Stimulated activated CD4-positive, alpha-beta T cell treated with anti-CD3 and anti-CD28 coated beads, Interleukin-15, amount 100 ng/mL, for 1 hour (primary cell): ENCODE measurements at places on chromosomes 6 and 20.

DNA sequence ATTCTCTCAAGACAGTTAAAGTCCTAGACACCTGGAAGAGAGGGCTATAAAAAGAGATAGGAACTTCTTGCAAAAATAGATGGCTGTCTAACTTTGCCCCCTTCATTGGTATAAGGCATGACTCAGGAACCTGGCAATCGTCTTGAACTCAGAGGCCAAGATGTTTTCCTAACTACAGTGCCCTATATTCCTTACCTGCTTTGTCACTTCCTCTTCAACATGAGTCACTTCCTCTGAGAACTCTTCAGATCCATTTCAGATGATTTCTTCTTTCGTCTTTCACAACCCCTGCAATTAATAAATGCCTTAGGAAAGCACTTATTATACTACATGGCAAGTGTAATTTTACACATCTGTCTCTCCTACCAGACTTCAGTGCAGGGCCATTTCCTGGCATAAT lies 83.5 kb downstream of the HAO1 start:
- no peak for DNase-seq

GRCh38 chr6:105688573-105688972 lies 285.7 kb upstream of the PREP start:
- no peak for DNase-seq

DNA sequence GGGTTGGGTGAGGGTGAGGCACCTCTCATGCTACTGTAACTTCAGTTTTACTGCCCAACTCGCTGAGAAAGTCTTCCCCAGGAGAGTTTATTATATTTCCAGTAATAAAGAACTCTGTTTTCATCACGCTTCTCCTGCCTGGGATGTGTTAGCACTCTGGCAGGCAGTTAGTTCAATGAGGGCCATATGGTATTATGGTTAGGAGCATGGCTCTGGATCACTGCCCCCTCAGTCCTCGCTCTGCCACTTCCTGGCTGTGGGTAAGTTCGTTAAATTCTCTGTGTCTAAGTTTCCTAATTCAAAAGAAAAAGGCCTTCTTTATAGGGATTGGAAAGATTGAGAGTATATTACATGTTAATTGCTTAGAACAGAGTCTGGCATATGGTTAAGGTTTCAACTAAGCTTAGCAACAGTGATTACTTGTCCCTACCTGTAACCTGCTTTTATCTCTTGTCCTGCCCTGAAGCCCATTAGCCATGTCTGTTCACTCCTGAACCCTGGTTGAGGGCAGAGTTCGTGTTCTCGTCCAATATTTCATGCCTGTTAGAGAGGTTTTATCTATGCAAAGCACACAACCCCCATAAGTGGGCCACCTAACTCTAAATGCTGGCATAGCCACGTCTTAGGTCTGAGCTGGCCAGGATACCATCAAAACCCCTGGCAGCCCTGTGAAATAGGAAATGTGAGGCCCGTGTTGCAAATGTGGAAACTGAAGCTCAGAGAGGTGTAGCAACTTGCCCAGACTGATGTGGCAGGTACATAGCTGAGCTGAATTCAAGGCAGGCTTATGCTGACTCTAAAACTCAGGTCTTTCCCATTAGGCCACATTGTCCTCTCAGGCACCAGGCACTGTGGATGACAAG lies 342.5 kb upstream of the JARID2 start:
- no peak for DNase-seq

DNA sequence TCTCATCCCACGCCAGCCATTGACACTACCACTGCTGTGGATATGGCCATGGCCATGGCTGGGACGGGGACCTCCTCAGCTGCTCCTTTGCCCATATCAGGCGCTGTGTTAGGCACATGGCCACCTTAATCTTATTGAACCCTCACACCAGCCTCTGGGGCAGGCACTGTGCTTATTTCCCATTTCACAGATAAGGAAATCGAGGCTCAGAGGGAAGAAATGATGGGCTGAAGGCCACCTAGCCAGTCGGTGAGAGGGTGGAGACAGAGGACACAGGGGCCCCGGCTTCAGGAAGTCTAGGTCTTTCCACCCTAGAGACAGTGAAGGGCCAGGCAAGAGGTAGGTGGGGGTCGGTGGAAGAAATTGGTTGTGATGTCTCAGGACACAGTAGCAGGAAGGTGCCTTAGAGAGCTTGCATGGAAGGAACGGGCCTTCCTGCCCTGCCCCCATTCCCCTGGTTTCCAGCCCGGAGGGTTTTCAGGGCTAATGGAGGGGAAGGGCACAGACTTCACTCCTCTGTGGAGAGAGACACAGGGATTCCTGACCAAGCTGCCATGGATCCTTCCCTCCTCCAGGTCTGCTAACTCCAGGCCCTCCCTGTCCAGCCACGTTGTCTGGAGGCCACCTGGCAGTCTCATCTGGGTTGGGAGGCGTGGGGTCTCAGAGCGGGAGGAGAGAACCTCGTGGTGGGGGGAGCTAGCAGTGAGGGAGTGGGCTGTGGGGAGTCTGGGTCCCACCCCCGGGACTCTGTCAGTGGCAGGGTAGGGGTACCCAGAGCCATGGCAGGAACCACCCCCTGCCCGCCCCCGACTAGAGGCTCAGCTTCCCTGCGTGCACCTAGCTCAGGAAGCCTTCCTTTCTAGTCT lies 120.4 kb downstream of the VEGFA start:
- no peak for DNase-seq

GRCh38 chr20:41432746-41433145 lies 66.1 kb upstream of the EMILIN3 start:
- no peak for DNase-seq

- DNase-seq, result no peak
Measured at GRCh38 chr20:62186887-62187866, 4.3 kb downstream of the MTG2 start.

- no peak for DNase-seq
Measured at GRCh38 chr6:97816526-97816925, 533.5 kb upstream of the MMS22L start.

DNA sequence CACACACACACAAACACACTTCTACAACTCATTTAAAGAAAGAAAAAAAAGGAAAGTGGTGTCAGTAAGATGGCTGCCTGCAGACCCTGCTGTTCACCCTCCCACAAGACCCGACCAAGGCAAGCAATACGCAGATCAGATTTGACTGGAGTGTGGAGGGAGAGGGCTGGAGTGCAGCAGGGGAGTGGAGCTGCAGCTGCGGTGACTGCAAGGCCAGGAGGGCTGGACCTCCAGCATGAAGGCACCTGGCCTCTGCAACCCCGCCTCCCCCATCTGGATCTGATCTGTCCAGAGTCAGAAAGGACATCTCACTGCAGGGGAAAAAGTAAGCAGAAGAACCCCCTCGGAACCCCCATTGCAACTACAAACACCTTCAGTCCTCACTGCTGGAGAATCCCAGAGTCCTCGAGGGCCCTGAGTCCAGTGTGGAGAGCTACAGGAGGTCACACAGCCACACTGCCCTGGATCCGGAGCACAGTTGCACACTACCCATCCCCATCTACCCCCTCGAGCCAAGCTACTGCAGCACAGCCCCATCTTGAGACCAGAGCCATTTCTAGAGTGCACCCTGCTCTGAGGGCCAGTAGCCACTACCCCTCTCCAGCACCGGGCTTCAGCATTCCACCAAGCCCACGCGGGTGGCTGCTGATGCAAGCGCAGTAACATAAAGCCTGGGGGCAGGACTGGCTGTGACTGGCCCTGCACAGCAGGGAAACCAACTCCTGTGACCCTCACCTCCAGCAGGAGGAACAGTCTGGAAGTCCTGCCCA lies 41.9 kb upstream of the SRSF6 start:
- no peak for DNase-seq

- DNase-seq, result no peak
Measured at GRCh38 chr6:144824018-144824417, 538.9 kb downstream of the UTRN start.

DNA sequence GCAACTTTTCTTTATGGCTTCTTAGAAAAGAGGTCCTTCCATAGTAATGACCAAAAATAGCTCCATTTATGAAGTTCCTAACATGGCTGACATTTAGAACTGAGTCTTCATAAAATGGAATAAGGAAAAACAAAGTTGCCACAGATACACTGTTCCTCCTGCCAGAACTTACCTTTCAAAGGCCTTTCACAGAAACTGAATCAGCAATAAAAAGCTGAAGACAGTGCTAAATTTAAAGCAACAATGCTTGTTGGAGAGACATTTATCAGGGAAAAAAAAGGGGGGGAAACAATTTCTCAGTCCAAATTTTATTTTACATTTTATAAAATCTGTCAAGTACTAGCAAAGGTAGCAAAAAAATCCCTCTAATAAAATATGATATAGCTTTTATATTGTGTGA lies 17.3 kb downstream of the DEK start:
- DNase-seq, result no peak

DNA sequence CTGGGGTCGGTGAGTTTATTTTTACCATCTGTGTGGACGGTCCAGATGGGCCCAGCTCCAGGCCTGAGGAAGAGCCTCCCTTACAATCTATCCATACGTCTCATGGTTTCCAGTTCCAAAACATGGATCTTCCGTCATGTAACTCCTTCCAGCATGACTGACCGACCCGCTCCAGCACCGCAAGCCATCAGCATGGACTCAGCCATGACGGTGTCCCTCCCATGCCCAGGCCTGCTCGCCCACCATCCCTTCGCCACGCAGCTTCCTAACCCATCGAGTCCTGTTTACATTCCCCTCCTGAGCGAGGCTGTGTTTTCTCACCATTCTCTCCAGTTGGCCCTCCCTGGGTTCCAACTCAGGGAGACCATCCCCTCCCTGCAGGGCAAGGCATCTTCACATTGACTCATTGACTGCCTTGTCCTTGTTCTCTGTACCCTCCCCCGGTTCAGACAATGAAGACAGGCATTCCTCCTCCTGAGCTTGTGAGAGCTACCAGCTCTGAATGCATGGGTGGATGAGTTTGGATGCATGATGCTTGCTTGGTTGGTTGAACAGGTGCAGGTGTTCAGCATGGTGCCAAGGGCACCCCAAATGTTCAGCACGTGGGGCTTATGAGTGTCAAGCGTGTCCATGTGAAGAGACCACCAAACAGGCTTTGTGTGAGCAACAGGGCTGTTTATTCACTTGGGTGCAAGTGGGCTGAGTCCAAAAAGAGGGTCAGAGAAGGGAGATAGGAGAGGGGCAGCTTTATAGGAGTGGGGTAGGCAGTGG lies 235.8 kb downstream of the SMOC2 start:
- no peak for DNase-seq

- no peak for DNase-seq
Measured at GRCh38 chr6:35197196-35197595, 16.6 kb upstream of the SCUBE3 start.

DNA sequence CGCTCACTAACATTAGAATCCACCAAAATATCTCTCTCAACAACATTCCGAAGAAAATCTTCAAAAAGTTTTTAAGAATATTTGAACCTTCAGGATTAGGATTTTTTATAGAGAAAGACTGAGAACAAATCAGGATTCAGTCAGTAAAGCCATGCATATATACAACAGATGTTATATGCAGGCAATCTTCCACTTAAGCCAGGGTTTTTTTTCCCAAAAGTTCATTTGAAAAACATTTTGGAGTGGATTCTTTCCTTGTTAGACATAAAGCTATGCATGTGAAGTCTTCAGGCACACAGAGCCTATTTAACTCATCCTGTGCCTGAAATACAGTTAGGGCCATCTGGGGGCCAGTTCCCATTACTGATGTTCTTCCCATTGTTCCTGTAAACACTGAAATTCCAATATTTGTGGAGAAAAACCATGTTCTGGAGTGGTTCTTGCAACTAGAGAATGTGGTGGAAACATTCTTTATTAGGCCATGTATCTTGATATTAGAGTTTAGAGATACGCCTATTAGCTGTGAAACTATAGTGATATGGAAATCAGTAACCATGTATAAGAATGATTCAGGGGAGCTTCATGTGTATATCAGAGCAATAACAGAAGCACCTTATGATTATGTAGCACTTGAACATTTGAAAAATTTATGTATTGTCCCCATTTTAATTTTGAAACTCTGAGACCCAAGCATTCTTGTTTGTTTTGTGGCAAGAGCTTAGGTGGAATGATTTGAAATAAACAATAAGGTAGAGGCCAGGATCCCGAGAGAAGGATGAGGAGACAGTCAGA lies 61.7 kb downstream of the PLEKHG1 start:
- DNase-seq, result no peak

DNA sequence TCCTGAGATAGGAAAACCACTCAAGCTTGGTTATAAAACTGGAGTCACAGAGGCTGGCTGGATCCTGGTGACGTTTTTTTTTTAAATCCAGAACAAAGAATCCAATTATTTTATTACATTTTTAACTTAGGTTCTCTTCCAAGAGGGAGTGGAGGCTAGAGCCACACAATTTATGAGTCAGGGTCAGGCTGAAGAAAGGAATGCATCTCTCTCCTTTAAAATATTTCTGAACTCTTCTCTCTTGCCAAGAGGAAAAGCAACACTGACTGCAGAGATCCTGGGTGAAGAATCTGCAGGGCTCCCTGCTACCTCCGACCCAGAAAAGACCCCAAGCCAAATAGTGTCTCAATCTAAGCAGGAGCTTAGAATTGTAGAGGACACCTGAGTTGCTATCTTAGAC lies 88.5 kb upstream of the SSTR4 start:
- DNase-seq, result no peak

DNA sequence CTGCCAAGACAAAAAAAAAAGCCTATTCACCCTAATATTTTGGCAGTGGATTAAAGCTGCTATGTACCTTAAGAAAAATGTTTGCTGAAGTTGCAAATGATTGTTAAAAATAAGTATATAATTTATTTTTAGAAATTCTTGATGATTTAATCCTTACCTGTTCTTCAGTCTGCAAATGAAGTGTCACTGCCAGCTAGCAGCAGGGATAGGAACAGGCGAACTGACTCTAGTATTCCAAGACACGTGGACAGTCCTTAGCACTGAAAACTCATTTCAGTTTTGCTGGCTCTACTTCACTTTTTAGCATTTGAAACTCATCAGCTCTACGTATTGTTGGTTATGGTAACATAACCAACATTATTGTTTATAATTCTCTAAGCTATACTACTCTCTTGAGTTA lies 204.4 kb upstream of the ID4 start:
- no peak for DNase-seq

GRCh38 chr6:102736941-102737368 lies 1343.4 kb downstream of the GRIK2 start:
- DNase-seq, result no peak

DNA sequence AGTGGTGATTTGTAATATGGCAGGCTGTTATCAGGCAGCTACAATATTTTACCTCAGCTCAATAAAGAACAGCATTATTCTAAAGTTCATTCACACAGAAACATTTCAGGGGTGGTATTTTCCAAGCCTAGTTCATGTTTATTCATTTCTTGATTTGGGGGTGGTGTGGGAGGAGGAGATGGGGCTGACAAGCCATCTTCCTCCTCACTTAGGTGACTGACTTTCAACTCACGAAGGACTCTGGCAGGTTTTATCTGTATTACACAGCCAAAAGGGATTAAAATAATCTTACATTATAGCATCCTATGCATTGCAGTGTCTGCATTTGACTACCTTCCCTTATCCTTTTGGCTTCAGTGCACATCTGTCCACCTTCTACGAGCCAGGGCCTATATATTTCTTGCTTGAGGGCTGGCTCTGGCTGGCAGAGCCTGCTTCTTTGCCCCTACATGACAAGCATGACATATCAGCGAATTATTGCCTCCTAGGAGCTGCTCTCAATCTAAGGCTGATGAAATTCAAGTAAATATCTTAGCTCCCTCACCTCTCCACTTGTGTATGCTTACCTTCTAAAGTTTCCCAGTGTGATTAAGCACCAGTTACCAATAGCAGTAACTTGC lies 20.0 kb downstream of the KHDRBS2 start:
- DNase-seq, result no peak
